ENCODE measurements at places on chromosomes 6 and 20. TPM values are rescaled to one million over a fixed set of nuclear protein-coding genes. Genes with fewer than 3 reads are reported as not detected.

ORC3 gene
- 23.5 TPM for total RNA-seq

BMP5 gene
- 0.44 TPM for total RNA-seq

VGLL2 gene
- not detected for total RNA-seq

BTN1A1 gene
- total RNA-seq = not detected

PEX7 gene
- total RNA-seq = 9.2 TPM

RIPK1 gene
- total RNA-seq = 20.1 TPM

SIRPB2 gene
- 3.9 TPM for total RNA-seq

ZC2HC1B gene
- 1.2 TPM for total RNA-seq

ZSCAN23 gene
- total RNA-seq = 1.5 TPM

HLA-DRB1 gene
- total RNA-seq = 87.1 TPM

ATP9A gene
- 47.4 TPM for total RNA-seq

KCNQ5 gene
- total RNA-seq = not detected

TINAG gene
- total RNA-seq = not detected

PTK6 gene
- 0.90 TPM for total RNA-seq

RGS17 gene
- total RNA-seq = not detected

All from tibial nerve (tissue), 4 donors.